Hepatocyte (in vitro differentiated cells): ENCODE measurements at places on chromosomes 5 and 9. TPM values are rescaled to one million over a fixed set of nuclear protein-coding genes. Genes with fewer than 3 reads are reported as not detected.

- DNase-seq: no peak
- H3K4me3 ChIP-seq: no peak overlapping the region
- no peak overlapping the region for H3K27ac ChIP-seq
- H3K27me3 ChIP-seq: no peaks in the 10 kb centered on the region
- H3K4me1 ChIP-seq: no peaks in the 10 kb centered on the region
Measured at GRCh38 chr9:95864852-95865580, 10.5 kb upstream of the ERCC6L2 start.

DNA sequence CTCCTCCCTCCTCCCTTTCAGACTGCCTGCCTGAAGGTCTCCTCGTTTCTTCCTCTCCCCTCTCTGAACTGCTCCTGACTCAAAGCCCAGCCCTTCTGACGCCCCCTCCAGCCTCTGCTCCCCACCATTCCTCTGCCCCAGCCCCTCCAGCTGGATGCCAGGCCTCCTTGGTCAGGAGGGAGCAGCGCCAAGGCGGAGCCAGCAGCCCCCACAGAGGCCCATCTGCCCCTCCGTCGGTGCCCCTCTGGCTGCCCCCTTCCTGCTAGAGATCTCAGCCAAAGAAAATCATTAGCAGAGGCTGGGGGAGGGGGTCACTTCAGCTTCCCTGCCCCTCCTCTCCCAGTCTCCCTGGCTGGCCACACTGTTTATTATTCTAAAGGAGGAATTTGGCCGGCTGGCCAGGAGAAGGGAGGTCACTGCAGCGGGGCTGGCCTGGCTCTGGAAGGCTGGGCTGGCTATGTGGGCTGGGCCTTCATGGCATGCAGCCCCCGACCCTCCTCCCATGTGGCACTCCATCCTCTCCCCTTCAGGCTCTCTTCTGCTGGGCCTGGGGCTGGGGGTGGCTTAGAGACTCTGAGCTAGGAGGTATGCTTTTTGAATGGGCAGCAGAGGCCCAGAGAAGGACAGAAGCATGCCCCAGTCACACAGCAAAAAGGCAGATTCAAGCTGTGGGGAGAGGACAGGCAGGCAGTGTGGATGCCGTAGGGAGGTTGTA lies 16.9 kb downstream of the PDGFRB start:
- peak; percentile 84 for DNase-seq
- peaks cover 71% of the 10 kb centered on the region for H3K4me1 ChIP-seq
- no peak overlapping the region for H3K4me3 ChIP-seq
- H3K36me3 ChIP-seq: no peaks in the 10 kb centered on the region
- H3K27me3 ChIP-seq: no peaks in the 10 kb centered on the region
- peak overlapping the region; percentile 93 for H3K27ac ChIP-seq

DNA sequence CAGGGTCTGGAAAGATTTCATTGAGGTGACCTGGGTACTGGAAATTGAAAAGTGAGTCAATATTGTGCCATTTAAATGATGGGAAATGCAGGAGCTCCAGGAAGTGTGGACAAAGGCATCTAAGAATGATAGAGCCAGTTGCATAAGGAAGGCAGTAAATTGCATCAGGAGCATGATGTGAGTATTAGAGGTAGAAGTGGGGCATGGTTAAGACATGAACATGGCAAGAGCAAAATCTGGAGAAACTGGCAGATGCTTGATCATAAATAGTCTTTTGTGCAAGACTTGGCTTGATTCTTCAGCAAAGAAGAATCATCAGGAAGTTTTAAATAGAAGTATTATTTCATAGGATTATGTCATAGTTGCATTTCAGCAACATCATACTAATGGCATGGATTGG lies 157.4 kb upstream of the PUM3 start:
- H3K4me1 ChIP-seq: no peaks in the 10 kb centered on the region
- H3K36me3 ChIP-seq: no peaks in the 10 kb centered on the region
- no peaks in the 10 kb centered on the region for H3K27me3 ChIP-seq
- DNase-seq: no peak

DNA sequence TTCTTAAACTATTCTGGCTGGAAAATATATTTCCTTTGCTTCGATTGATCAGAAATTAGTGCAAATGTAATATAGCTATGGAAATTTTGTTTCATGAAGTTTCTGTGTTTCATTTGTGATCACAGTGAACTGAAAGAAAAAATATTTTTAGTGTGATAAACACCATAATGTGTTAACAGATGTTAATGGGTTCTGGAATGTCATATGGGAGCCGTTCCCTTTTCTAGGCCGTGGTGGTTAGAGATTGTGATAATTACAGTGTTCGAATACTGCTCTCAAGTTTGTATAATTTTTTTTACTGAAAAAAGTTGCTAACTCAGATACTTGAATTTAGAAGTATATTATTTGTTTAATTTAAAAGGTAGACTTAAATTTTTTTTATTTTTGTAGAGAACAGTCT lies 19.3 kb downstream of the GAPVD1 start:
- DNase-seq: no peak
- no peak overlapping the region for H3K27ac ChIP-seq
- no peaks in the 10 kb centered on the region for H3K36me3 ChIP-seq
- no peaks in the 10 kb centered on the region for H3K4me1 ChIP-seq

- H3K4me1 ChIP-seq: peaks cover 2% of the 10 kb centered on the region
- no peak overlapping the region for H3K4me3 ChIP-seq
- no peaks in the 10 kb centered on the region for H3K36me3 ChIP-seq
- H3K27me3 ChIP-seq: peaks cover 9% of the 10 kb centered on the region
- peak; percentile 22 for DNase-seq
- no peak overlapping the region for H3K27ac ChIP-seq
Measured at GRCh38 chr9:83066771-83067170, 3.8 kb upstream of the RASEF start.

DNA sequence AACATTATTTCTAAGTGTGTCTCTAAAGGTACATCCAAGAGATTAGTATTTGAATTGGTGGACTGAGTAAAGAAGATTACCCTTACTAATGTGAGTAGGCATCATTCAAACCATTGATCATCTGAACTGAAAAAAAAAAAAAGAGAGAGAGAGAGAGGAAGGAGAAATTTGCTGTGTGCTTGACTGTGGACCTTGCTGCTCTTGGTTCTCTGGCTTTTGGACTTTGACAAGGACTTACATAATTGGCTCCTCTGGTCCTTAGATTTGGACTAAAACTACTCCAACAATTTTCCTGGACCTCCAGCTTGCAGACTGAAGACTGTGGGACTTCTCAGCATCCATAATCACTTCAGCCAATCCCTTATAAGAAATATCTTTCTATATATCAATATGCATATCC lies 1091.9 kb upstream of the EDIL3 start:
- no peaks in the 10 kb centered on the region for H3K4me1 ChIP-seq
- H3K27ac ChIP-seq: no peak overlapping the region
- no peak for DNase-seq
- no peaks in the 10 kb centered on the region for H3K36me3 ChIP-seq
- no peaks in the 10 kb centered on the region for H3K27me3 ChIP-seq

GRCh38 chr5:134374232-134374631 lies 2.9 kb downstream of the UBE2B start:
- H3K36me3 ChIP-seq: no peaks in the 10 kb centered on the region
- H3K4me3 ChIP-seq: no peak overlapping the region
- no peak for DNase-seq

DNA sequence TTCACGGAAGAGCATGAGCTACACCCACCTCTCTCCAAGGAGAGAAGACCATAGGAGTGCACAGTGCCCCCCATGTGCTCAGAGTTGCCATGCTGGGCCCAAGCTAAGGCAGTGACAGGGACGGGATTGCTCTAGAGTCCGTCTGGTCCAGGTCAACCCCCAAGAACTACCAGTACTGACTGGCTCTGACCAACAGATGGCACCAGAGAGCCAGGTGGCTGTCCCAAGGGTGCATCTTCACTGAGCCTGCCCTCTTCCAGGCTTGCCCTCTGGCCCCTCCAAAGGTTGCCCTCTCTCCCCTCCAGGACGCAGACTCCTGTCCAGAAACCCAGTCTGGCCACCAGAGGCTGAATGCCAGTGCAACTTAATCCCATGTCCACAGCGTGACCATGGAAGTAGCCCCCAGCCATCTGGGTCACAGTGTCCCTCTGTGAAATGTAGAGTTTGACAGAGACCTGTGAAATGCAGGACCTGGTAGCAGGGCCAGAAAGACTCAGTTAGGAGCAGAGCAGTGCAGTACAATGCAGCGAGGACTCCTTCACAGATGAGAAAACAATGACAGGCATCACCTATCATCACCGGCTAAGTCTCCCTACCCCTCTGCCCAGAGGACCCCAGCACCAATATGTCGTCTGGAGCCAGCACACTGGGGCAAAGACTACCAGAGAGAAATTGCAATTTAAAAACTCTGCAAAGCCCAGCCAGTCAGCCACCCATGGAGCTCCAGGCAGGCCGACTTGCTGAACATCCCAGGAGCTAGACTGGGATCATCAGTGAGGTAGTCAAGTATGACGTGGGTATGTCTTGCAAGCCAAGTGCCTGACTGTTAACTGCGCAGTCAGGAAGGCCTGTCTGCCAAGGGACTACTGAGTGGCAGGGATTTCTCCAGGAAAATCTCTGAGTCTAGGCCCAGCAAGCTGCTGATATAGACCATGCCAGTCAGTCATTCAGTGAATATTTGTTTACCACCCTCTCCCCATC lies 7.7 kb upstream of the SKP1 start:
- no peaks in the 10 kb centered on the region for H3K4me1 ChIP-seq
- H3K27ac ChIP-seq: no peak overlapping the region
- peak; percentile 80 for DNase-seq

The SLC6A7 gene
- 0.88 and 1.1 TPM in 2 replicates for total RNA-seq

The AGXT2 gene
- 8.0 and 8.1 TPM in 2 replicates for total RNA-seq

The CDKN2A gene
- total RNA-seq: 0.76 and 0.90 TPM in 2 replicates
